ENCODE measurements at places on chromosomes 7 and 10.

DNA sequence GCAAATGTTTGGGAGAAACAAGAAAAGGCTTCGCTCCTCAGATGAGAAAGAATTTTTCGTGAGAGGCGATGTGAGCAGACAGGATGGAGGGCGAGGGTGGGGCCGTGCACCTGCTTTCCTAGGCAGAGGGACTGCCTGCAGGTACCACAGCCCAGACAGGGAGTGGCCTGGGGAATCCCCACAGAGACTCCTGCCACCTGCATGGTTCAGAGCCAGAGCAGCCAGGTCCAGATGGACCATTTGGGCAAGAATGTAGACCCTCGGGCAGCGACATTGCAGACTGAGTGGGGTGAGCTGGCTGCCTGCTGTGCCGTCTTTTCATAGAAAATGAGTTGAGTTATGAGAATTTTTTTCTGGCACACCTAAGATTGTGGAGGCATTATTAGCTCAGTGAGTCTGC lies 216.8 kb downstream of the SNX10 start:
- no peak for DNase-seq

GRCh38 chr7:136878878-136879277 lies 10.4 kb downstream of the CHRM2 start:
- DNase-seq: no peak

DNA sequence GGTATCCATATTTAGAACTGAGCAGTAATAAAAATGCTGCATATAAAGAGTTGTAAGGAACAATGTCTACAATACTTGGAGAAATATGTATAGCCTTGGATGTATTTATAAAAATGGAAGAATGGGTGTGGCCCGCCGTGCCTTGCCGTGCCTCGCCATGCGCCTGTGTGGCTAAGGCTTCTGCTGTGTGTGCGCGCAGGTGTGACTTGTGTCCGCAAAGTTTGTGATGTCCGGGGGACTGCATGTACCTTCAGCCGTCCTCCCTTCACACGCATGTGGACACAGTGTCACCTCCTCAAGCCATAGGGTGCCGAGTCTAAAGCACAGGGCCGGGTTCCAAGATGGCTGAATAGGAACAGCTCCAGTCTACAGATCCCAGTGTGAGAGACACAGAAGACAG lies 9.8 kb downstream of the SAMD9 start:
- no peak for DNase-seq

GRCh38 chr7:76296743-76297740 lies 5.4 kb upstream of the HSPB1 start:
- no peak for DNase-seq

- no peak for DNase-seq
These were observed 8.3 kb upstream of the EDRF1 start for GRCh38 chr10:125711110-125711750.

DNA sequence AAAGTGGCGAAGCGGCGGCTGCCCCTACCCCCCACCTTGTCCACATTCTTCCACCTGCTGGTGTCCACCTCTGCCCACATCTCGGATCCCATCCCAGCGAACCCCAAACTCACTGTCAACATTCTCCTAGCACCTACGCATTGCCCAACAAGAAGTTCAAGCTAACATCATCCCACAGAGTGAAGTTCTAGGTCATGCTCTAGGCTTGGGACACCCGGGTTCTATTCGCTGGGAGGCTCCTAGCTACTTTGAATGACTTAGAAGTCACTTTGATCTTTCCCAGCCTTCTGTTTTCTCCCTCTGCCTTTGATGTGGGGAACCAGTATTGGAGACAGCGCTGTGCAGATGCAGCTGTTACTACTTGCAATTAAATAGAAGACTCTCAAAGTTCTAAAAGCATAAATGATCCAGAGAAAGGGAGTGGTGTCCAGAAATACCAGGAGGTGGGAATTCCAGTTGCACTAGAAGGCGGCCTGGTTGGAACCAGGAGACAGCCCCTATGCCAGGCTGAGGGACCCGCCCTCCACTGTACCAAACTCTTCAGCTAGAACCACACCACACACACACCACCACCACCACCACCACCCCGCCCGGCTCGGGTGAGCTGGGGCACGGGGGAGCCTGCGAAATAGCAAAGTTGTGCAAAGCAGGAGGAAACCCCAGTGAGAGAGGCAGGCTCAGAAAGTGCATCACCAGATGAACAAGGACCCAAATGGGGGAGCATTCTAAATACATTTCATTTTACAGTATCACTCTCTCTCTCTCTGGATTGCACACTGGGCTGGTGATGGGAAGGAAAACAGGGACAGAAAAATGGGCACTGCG lies 5.5 kb upstream of the VGF start:
- DNase-seq: no peak

- DNase-seq: peak; percentile 15
These were observed 493 bp downstream of the ZMIZ2 start for GRCh38 chr7:44748948-44749731.

DNA sequence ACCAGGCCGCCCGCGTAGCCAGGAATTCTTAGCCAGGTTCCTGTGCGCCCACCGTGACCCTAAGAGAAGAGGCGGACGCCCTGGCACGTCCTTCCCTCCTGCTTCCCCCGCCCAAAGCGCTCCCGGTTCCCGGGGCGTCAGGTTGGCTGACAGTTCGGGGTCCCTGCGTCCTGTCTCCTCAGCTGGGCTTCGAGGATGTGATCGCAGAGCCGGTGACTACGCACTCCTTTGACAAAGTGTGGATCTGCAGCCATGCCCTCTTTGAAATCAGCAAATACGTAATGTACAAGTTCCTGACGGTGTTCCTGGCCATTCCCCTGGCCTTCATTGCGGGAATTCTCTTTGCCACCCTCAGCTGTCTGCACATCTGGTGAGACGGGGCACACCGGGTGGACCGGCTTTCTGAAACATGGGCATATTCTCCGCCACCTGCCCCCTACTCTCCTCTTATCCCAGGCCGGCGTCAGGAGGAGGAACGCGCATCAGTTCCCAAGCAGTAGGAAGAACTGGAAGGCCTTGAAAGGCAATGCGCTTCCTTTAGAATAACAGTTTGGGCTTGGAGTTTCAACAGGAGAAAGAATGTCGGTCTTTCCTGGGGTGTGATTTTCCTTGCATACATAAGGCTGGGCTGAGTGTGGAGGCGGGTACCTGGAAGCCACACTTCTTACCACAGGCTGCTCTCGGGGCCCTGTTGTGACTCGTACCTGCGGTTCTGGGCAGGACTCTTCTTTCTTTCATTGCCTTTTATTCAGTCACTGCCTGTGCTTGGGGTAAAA lies 728 bp downstream of the CAV2 start:
- DNase-seq: peak; percentile 21

GRCh38 chr7:150900675-150901074 lies 48.4 kb downstream of the AOC1 start:
- no peak for DNase-seq

DNA sequence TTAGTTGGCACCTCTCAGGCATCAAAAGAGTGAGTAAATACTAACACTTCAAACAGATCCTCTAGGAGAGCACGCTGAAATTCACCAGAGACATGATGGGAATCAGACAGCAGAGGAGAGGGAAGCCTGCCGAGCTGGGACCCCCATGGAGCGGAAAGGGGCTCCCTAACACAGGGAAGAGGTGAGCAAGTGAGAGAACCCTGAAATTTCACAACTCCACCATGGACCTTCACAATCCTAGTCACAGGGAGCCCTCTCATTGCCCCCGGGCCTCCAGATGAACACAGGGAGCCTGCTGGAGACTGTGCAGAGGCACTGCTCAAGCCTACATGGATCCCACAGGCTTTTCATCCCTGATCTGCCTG lies 59.2 kb upstream of the ANTXRL start:
- DNase-seq: no peak

DNA sequence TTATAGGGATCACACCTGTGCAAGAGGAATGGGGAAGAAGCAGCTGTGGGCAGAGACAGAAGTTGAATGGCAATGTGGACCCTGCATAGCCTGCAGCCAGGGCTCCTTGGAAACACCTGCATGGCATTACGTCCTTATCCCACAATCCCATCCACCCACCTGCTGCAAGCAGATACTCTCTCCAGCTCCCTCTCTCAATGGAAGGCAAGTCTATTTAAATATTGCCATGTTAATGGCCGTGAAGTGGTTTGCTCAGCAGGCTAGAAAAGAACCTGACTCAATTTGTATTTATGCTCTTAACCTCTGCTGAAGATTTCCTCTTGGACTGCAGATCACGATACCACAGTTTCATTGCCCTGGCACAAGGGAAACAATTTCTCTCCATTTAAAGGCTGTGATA lies 417.0 kb downstream of the TYW1 start:
- DNase-seq: no peak

DNA sequence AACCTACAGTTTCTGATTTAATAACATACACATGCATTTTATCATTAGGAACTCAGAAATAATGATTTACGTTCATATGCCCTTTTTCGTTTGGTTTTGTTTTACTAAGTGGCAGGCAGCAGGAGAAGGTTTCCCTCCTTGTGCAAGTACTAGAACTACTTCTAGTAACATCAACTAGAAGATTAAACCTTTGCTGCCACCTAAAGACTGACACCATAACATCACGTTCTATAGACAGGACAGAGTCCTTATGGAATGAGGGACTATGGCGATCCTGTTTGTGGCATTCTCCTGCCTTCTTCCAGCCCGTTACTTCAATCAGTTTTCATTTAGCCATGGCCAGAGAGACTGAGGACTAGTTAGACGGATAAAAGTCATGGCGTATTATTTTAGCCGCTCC lies 53.2 kb downstream of the GAD2 start:
- DNase-seq: no peak

DNA sequence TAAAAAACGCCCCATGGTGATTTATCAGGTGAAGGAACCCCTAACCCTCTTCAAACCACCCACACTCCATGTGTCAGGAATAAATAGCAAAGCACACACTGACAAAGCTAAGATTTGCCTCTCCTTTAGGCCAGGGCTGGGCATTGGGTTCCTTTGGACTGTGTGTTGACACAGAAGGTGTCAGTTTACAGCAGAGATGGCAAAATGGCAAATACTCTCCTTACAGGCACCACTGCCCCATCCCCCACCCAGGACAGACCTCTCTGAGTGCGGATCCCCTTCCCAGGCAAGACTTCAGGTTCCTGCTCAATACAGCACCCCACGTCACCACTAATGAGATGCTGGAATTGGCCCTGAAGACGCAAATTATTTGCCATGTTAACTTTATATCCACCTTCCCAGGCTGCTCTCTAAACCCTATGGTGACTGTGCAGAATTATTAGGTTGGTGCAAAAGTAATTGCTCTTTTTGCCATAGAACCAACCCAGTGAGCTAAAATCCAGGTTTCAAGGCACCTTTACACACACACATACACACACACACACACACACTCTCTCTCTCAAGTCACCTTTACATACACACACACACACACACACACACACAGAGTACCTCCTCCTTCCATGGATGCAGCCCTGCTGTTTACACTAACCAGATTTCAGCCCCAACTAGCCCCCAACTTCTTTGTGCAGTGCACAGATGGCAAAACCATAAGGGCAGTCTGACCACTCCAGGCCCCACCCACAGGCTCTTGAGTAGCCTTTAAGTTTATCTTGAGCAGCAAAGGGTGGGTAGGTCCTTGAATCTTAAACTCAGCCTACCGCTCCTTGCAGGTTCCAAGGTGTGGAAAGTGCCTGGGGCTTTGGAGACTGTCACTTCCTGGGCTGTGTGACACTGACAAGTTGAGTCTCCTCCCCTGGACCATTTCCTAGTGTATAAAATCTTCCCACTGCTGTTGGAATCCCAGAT lies 4.0 kb upstream of the ZCCHC24 start:
- DNase-seq: no peak

Measured in CD4-positive, alpha-beta T cell treated with Interleukin-6 for 4 hours (primary cell).